ENCODE measurements at places on chromosomes 3 and 15.

- no peak for DNase-seq
These were observed 20.5 kb upstream of the ENTPD3 start for GRCh38 chr3:40366203-40367162.

GRCh38 chr15:82317091-82317489, 32.2 kb downstream of the GOLGA6L10 start:
- no peak for DNase-seq

- DNase-seq: no peak
These were observed 115.2 kb downstream of the P3H2 start for GRCh38 chr3:190005343-190006113.

DNA sequence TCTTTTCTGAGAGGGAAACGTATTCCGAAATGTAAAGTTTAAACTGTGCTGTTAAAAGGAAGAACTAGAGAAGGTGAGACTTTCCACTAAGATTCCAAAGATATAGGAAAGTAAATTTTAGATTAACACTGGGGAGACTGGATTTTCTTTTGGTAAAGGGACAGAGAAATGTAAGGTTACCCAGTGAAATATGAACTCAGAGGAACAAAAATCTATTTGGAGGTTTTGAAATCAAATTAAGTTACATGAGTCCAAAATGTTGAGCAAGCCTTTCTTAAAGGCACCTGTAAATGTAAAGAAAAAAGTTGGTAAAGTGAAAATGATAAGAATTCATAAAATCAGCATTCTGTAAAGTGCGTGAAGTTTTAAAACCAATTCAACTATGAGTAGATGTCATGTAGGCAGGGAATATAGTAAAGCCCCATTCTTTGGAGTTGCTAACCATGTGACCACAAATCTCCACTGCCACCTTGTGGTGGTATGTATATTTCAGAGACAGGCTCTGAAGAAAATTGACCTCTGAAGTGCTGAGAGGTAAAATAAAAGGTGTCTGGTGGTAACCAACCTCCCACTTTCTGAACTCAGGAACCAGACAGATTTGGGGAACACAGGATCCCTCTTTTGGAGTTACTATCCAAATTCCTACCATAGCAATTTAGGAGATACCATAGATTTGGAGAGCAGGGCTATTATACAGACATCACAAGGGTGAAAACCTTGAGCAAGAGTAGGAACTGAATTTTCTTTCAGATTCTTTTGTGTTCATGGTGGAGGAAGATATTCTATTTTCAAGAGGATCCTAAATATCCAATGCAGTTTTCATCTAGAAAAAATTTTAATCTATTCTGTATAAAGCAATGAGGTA, 215.3 kb downstream of the ROBO2 start:
- DNase-seq: no peak

DNA sequence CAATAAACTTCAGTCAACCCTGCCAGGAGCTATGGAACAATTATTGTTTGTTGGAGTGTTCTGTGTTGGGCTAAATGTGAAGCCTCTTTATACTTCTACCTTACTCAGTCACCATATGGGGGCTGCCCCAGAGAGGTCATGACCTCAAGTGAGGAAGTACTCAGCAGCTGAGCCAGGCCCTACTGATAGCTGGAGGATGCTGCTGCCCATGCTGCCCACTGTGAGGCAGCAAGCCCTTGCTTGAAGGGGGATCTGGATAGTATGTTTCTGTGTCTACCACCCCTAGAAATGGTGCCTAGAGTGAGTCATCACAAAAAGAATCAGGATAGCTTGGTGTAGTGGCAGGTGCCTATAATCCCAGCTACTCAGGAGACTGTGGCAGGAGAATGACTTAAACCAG, 4.5 kb upstream of the RPL24 start:
- no peak for DNase-seq

DNA sequence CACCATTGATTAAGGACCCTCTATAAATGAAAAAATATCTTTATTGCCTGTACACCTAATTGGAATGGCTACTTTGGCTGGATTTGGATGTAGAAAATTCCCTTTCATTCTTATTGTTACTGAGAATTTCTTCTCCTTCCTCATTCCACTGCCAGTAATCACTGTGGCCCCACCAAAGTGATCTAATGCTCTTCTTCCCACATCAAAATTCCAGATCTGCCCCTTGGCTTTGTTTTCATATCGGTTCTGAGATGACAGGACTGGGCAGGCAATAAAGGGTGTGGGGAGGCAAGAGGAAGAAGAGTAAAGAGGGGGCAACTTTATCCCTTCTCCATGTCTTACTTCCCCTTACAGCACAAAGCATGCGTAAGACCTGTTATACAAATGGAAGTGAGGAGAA, 2.1 kb downstream of the ANKUB1 start:
- DNase-seq: no peak

Data from stimulated activated naive CD4-positive, alpha-beta T cell treated with Interleukin-2 at 50 U/mL for 16 hours (primary cell).